ENCODE measurements at places on chromosomes 16 and 17.

DNA sequence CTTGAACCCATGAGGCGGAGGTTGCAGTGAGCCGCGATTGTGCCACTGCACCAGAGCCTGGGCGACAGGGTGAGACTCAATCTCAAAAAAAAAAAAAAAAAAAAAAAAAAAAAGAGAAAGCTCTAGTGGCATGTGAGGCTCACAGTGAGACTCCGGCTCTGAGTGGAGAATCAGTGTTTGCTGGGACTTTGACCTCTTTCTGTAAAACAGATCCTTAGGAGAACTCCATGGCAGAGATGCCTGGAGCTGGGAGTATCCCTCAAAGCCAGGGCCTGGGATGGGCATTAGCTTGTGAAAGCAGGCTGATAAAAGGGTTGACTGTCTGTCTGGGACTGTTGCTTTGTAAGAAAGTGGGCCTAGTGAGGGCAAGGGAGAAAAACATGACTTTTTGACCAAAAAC is 46.4 kb downstream of the ZNF207 start:
- H3K27ac ChIP-seq = no peak overlapping the region
- no peak overlapping the region for H3K4me3 ChIP-seq
- no peak for DNase-seq
- peaks cover 4% of the 10 kb centered on the region for H3K36me3 ChIP-seq
- peaks cover 6% of the 10 kb centered on the region for H3K4me1 ChIP-seq

DNA sequence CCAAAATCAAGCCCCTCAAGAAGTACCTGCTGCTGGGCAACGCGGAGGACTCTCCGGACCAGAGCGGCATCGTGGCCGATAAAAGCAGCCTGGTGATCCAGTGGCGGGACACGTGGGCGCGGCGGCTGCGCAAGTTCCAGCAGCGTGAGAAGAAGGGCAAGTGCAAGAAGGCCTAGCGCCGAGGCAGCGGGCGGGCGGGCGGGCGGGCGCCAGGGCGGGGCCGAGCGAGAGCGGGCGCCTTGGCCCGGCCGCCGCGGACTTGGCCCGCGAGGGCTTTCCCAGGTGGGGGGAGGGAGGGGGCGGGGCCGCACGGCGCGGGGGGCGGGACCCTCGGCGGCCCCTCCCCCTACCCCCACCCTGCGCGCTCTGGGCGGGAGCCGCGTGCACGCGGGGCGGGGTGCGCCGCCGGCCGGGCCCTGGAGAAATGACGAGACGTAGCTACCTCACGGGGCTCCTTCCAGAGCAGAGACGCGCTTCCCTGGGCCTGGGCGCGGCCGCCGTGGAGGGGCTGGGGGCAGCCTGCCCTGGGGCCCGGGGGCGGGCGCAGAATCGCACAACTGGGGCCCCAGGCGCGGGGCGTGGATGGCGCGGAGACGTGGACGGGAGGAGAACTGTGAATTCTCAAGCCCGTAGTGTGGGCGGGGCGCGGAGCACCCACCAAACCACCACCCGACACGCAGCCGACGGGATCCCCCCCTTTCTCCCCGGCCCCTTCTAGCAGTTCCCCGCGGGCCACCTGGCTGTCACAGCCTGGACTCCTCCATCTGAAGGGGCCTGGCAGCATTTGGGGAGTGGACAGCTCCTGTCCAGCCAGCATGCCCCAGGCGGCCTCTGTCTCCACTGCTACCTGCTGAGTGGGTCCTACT is 218.7 kb downstream of the NTN1 start:
- peaks cover 4% of the 10 kb centered on the region for H3K27me3 ChIP-seq
- H3K27ac ChIP-seq = peak overlapping the region; percentile 64
- H3K36me3 ChIP-seq = no peaks in the 10 kb centered on the region
- H3K4me3 ChIP-seq = peak overlapping the region; percentile 85

DNA sequence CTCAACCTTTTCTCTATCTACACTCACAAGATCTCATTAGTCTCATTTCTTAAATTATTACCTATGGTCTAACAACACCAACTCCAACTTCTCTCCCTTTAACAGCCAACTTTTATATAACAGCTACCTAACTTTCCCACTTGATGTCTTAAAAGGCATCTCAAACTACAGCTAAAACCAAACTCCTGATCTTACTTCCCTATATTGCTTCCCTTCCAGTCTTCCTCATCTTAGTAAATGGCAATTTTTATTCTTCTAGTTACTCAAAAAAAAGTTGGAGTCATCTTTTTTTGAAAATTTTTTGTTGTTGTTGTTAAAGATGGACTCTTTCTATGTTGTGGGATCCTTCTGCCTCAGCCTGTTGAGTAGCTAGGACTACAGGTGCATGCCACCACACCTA is 15.3 kb downstream of the SRR start:
- DNase-seq = no peak
- no peak overlapping the region for H3K4me3 ChIP-seq
- H3K27me3 ChIP-seq = peaks cover 2% of the 10 kb centered on the region
- H3K4me1 ChIP-seq = no peaks in the 10 kb centered on the region
- H3K36me3 ChIP-seq = peaks cover 13% of the 10 kb centered on the region

GRCh38 chr17:21028192-21028591 is 14.6 kb downstream of the USP22 start:
- peaks cover 72% of the 10 kb centered on the region for H3K4me1 ChIP-seq
- no peaks in the 10 kb centered on the region for H3K27me3 ChIP-seq
- H3K4me3 ChIP-seq = no peak overlapping the region
- H3K27ac ChIP-seq = peak overlapping the region; percentile 80

DNA sequence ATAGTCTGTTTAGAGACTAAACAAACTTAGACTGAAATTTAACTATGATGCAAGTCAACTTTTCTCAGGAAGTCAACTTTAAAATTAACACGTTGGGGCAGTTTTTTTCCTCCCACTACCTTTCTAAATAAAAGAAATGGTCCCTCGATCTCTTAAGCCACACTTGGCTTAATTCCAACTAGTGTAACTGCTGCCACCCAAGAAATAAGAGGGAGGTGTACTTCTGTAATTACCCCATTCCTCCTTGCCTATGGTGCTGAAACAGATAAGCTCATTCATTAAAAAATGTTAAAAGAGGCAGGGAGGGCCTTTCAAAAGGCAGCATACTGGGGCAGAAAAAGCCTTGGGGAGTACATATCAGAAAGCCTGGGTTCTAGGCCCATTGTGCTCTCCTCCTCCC is 59.8 kb downstream of the NCOR1 start:
- H3K36me3 ChIP-seq = peaks cover 28% of the 10 kb centered on the region
- H3K27ac ChIP-seq = peak overlapping the region; percentile 37
- H3K4me3 ChIP-seq = no peak overlapping the region
- H3K4me1 ChIP-seq = peaks cover 17% of the 10 kb centered on the region
